ENCODE measurements at places on chromosomes 4 and X. TPM values are rescaled to one million over a fixed set of nuclear protein-coding genes. Genes with fewer than 3 reads are reported as not detected.

- peak overlapping the region; percentile 93 for H3K4me3 ChIP-seq
- H3K36me3 ChIP-seq, result peaks cover 17% of the 10 kb centered on the region
- peaks cover 14% of the 10 kb centered on the region for H3K4me1 ChIP-seq
- no peak for DNase-seq
- H3K27ac ChIP-seq, result peak overlapping the region; percentile 81
- peaks cover 9% of the 10 kb centered on the region for H3K27me3 ChIP-seq
Measured at GRCh38 chrX:100819534-100819836, 706 bp upstream of the CSTF2 start.

EPGN gene
- total RNA-seq, result 0.98 TPM

DNA sequence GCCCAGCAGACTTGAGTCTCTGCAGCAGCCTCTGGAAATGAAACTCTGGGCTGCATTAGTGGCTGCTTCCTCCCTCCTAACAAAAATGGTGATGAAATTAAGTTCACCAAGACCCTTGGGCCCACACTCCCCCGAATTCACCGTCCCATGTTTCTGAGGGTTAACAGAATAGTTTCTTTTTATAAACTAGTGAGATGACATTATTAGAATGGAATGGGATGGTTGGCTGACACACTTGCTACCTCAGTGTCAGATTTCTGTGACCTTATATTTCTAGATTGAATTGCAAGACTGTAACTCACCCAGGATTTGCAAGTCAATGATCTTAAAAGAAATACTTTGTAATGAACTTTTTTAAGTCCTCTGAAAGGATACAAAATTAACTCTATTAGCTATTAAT lies 127.1 kb downstream of the SHROOM3 start:
- no peak overlapping the region for H3K27ac ChIP-seq
- no peaks in the 10 kb centered on the region for H3K36me3 ChIP-seq
- no peaks in the 10 kb centered on the region for H3K4me1 ChIP-seq
- no peak overlapping the region for H3K4me3 ChIP-seq
- peaks cover 8% of the 10 kb centered on the region for H3K27me3 ChIP-seq
- DNase-seq, result no peak

DNA sequence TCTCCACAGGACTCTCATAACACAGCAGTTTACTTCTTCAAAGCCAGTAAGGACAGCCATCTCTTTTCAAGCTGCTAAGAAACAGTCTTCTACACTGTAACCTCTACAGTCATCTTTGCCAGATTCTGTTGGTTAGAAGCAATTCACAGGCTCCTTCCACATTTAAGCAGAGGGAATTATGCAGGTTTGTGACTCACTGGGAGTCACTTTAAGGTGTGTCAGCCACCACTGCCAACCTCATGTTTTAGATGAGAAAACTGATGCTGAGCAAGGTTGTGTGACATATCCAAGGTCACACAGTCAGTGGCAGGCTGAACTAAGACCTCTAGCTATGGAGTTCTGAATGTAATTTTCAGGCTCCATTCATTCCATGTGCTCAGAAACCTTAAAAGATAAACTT lies 143.5 kb downstream of the QDPR start:
- peaks cover 5% of the 10 kb centered on the region for H3K27me3 ChIP-seq
- H3K36me3 ChIP-seq, result no peaks in the 10 kb centered on the region
- H3K4me3 ChIP-seq, result no peak overlapping the region
- H3K27ac ChIP-seq, result no peak overlapping the region
- no peak for DNase-seq

DNA sequence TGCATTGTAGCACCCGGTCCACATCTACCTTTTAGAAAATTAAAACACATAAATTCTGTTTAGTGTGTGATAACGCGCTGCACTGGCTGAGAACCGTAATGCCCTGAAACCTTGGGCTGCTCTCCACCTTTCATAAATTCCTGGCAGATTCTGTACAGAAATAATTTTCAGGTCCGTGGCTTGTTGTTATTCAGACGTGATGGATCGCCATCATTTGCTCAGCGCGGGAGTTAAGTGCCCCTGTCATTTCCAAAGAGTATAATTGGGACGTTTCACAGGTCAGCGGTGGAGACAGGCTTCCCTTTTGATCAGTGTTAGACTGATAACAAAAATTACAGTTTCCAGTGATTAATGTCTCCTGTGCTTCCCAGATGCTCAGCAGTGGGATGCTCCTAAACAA lies 16.5 kb downstream of the UVSSA start:
- no peak for DNase-seq
- no peak overlapping the region for H3K27ac ChIP-seq
- H3K36me3 ChIP-seq, result no peaks in the 10 kb centered on the region
- no peaks in the 10 kb centered on the region for H3K27me3 ChIP-seq
- no peaks in the 10 kb centered on the region for H3K4me1 ChIP-seq

GRCh38 chr4:113540859-113541258 lies 220.7 kb downstream of the CAMK2D start:
- no peak for DNase-seq
- no peak overlapping the region for H3K4me3 ChIP-seq
- peaks cover 18% of the 10 kb centered on the region for H3K36me3 ChIP-seq
- H3K27ac ChIP-seq, result no peak overlapping the region
- H3K27me3 ChIP-seq, result no peaks in the 10 kb centered on the region

All from activated CD4-positive, alpha-beta memory T cell treated with anti-CD3 and anti-CD28 coated beads, Interleukin-2, amount 10 ng/mL, durations not matched to agents 7 days and 5 days (primary cell).